ENCODE measurements at places on chromosomes 13 and 19.

- no peak for DNase-seq
Measured at GRCh38 chr19:52297601-52298364, 814 bp downstream of the ZNF480 start.

- no peak for DNase-seq
Measured at GRCh38 chr13:103328899-103329298, 262.7 kb upstream of the SLC10A2 start.

DNA sequence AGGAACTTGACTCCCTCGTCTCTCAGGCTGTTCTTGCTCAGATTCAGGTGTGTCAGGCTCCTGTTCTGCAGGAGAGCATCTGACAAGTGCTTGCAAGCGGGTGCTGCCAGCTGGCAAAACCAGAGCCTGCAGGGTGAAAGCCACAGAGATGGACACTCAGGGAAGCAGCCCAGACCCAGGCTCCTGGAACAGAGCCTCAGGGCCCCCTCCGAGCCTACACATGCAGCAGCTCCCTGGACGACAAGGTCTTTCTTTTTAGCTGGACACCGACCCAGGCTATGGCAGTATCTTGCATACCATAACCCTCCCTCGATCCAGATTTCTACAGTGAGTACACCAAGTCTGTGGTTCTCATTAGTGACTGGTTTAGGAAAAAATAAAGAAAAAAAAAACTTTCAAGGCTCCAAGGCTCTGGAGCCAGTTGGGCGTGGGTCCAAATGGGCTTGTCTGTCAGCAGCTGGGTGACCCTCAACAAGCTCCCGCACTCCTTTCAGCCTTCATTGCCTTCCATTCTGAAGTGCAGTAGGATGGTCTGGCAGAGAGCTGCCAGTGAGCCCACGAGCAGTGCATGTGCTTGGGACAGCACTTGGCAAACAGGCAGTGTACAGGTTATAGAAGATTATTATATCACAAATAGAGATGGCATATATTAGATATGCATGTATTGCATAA is 29.9 kb downstream of the NLRP13 start:
- DNase-seq = no peak

GRCh38 chr13:97353927-97354675 is 79.9 kb upstream of the RAP2A start:
- no peak for DNase-seq

- no peak for DNase-seq
Measured at GRCh38 chr19:5220361-5220760, 120.3 kb downstream of the PTPRS start.

- no peak for DNase-seq
Measured at GRCh38 chr13:27578121-27579030, 42.0 kb downstream of the LNX2 start.

- DNase-seq = no peak
Measured at GRCh38 chr13:43764349-43764748, 22.4 kb downstream of the ENOX1 start.

DNA sequence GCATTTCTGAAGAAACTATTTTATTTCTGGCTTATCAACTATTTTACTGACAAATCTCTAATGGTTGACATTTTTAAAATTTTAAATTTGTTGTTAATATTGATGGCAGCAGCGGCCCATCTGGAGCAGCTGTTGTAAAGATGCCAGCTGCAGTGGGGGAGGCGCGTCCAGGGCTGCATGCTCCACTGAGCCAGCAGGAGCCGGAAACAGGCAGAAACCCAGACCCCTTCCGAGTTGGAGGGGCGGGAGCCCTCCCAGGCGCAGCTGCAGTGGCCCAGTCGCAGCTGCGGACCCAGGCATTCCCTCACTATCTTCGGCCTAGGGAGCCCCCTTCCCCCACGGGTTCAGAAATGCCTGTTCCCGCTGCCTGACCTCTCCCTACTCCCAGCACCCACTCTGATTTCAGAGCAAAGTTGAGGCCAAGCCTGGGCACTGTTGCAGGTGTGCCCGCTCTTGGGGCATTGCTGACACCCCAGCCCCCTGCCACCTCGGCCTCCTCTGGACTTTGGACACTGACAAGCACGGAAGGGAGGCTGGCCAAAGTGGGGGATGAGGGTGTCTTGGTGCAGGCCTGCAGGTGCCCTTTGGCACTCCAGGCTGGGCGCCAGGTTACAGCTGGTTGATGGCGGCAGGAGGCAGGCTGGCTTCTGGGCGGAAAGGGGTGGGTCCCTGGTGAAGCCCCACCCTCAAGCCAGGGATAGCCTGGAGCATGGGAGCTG is 69.2 kb downstream of the PIBF1 start:
- no peak for DNase-seq

DNA sequence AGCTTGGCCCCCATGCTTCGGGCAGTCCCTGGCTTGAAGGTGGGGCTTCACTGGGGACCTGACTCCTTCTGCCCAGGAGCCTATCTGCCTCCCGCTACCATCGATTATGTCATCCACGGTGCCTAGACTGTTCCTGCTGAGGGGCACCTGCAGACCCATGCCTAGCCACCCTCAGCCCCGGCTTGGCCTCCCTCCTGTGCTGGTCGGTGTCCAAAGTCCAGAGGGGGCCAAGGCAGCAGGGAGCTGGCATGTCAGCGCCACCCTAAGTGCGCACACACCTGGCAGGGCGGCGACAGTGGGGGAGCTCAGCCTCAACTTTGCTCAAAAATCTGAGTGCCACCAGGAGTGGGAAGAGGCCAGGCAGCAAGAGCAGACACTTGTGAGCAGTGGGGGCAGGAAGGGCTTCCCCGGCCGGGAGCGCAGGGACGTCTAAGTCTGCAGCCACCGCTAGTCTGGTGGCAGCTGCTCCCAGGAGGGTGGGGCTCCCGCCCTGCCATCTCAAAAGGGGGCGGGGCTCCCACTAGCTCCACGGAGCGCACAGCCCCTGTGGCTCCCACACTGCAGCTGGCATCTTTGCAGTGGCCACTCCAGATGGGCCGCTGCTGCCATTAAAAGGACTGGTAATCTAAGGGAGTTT is 13.5 kb upstream of the URAD start:
- no peak for DNase-seq

GRCh38 chr13:59568306-59568705 is 595.4 kb downstream of the DIAPH3 start:
- DNase-seq = no peak

- no peak for DNase-seq
Measured at GRCh38 chr13:51502153-51502651, 49.4 kb upstream of the INTS6 start.

DNA sequence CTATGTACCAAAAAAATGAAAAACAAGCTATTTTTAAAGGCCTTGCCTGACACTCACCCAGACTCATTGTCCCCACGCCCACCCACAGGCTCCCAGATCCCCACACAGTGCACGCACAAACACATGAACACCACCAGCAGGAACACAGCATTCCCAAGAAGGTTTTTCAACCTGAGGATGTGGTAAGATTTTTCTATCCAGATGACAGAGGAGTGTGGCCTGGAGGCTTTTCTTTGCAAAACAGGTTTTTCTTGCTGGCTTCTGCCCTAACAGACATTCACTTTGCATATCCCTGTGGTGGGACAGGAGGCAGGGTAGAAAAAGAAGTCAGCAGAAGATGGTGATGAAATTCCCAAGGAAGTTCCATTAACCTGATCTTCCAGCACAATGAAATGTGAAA is 97.8 kb downstream of the KLF12 start:
- peak; percentile 40 for DNase-seq

GRCh38 chr13:29539856-29540255 is 55.6 kb downstream of the SLC7A1 start:
- DNase-seq = no peak

DNA sequence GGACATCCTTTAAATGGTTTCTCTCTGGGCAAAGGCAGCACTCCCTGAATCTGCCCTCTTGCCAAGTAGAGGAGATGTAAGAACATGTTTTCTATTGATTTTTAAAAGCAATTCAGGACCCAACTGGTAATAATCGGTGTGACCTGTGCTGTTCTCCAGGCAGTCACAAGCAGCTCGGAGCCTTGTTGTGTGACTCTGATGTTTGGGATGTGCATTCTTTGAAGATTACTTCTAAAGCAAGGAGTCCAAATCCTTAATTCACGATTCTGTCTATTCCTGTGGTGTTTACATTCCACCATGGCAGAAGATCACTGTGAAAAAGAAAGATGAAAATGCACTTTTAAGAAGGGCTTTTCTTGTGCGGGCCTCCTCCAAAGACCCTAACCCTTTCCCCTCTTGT is 122.3 kb upstream of the ZNF536 start:
- no peak for DNase-seq

DNA sequence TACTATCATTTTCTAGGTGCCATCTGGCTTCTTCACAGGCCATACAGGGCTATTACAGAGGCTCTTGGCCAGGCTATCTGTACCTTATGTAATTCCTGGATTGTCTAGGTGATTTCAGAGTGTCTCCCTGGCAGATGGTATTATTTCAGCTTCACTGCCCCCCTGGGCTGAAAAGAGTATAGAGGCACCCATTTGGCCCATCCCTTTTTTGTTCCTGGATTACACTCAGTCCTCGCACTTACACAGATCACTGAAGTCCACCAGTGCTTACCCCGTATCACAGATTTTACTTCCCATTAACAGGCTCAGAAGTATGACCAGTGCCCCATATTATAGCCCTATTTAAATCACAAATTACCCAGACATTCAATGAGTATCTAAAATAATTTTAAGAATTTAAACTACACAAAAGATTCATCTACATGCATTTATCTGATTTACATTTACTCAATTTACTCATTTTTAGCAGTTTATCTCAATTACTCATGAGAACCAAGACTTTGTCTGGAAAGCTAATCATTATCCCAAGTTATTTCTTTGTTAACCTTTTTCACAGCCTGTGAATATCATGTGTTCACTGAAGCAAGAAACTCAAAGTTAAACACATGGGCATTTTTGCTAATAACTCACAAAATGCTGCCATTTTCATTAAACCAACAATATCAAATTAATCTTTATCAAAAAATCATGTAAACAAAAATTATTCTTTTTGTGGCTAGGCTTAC is 121.0 kb downstream of the PCDH20 start:
- DNase-seq = no peak

DNA sequence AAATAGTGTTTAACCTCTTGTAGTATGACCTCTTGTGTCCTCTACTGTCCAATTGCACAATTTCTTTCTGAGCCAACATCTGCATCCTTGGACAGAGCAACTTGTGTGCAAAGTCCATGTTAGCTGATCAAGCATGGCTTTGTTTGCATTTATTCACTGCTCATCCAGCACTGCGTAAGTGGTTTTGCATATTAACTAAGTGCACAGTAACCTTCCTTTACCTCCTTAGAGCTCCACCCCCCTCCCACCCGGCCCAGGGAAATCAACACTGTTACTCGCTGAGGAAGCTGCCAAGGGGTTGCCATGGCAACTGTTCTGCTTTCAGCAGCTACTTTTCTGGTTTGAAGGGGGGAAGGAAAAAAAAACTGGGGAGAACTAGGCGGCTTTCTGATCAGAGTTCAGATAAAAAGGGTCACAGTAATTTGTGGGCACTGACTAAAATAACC is 153.5 kb upstream of the KLF12 start:
- peak; percentile 89 for DNase-seq

DNA sequence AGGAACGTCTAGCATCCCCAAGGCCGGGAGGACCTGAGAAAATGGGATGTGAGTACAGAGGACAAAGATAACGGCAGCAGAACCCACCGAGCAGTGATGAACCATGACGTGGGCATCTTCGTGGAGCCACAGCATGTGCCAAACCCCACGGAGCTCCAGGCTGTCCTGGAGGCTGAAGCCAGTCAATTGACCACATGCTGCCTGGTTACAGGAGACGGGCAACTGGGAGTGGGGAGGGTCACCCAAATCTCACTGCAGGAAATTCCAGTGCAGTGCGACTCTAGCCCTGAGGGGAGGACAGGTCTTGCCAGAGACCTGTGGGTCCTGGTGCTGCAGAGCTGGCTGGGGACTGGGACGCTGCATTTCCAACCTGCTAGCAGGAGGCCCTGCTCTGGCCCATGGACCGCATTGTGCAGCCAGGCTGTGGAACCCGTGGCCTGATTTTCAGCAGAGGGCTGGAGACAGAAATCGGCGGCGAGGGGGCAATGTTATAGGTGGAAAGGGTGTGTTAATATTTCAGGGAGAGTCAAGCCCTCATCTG is 3.2 kb upstream of the GRTP1 start:
- no peak for DNase-seq

GRCh38 chr13:114157869-114158495 is 21.1 kb upstream of the CFAP97D2 start:
- no peak for DNase-seq

- DNase-seq = no peak
Measured at GRCh38 chr13:80256352-80256932, 84.5 kb downstream of the SPRY2 start.

- DNase-seq = no peak
Measured at GRCh38 chr19:2010135-2010668, 5.3 kb downstream of the BTBD2 start.

DNA sequence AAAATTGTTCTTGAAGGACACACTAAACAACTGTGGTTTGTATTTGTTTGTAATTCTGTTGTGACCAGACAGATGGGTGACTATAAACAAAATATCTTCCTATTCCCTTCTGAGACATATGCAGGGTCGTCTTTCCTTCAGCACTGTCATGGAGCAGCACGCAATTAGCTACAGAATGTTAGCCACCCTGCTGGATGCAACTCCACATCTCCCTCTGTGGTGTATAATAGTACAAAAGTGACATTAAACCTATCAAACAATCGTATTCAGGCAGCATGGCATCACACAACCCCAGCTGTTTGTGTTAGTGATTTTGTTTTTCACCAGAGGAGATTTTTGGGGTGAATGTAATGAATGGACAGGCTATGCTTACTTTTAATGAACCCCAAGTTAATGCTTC is 146.2 kb downstream of the GPC6 start:
- DNase-seq = no peak

DNA sequence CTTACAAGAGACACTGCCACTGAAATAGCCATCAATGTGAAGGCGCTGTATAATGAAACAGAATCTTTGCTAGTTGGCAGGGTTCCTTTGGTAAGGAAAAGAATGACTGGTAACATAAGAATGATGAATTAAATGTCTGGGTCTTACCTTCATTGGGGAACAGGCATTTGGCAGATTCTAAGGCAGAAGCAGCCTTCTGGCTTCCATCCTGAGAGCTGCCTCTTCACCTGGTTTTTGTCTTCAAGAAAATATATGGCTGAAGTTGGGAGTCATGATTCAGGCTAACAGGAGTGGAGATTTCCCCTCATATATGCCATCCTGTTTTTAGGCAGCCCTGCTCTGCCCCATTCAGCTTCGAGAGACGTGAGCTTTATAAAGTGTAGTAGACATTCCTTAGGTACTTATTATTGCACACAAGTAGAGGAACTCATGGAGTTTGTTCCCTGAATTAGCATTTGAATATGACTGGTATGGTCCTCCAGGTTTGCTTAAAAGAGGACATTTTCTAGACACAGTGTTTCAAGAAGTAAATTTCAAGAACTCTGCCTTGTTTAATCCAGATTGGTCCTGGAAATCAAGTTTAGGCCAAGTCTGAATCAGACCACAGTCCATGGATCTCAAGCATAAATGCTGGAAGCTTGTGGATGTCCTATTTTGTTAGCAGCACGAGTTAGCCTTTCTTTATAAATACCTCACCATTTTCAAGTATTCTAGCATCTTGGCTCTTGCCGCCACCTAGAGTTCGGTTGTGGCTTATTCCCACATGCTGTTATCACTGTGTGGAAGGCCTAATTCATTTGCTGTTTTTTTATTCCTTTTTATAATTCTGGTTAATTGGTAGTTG is 56.2 kb upstream of the AKAP11 start:
- DNase-seq = peak; percentile 55

- DNase-seq = no peak
Measured at GRCh38 chr19:19514215-19514657, 1.1 kb downstream of the TSSK6 start.

Measured in hepatocyte (in vitro differentiated cells).